ENCODE measurements at places on chromosomes 5 and 9.

- no peak for DNase-seq
Measured at GRCh38 chr5:147927901-147928300, 21.6 kb upstream of the C5orf46 start.

- DNase-seq = no peak
Measured at GRCh38 chr9:123478967-123479602, 123.1 kb downstream of the CRB2 start.

GRCh38 chr9:85927076-85927475 lies 13.9 kb upstream of the NAA35 start:
- DNase-seq = no peak

DNA sequence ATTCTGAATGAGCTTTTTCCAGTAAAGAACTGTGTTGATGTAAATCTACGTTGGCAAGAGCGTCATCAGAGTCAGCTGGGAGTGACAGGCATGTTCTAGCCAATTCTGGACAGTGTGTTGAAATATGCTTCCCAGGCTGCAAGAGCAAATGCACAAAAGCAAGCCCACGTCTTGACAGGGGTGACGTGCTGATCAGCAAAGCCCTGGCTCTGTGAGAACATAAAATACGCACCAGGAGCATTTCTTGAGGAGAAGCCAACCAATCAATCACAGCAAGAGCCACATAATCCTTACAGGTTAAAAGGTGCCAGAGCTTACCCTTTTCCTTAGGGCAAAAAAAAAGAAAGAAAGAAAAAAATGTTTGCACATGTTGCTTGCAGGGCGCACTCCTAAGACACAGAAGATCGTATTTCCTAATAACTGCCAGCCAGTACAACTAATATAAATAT lies 148.1 kb downstream of the PDE4D start:
- no peak for DNase-seq

- no peak for DNase-seq
Measured at GRCh38 chr5:33691856-33692255, 199.9 kb downstream of the ADAMTS12 start.

Data from head of caudate nucleus (tissue), 42 donors.